Fibroblast of skin of right biceps (primary cell): ENCODE measurements at places on chromosomes 12 and 14.

- DNase-seq = no peak
These were observed 197.8 kb upstream of the PZP start for GRCh38 chr12:9405886-9406563.

- peak; percentile 56 for DNase-seq
These were observed 166.5 kb upstream of the GSC start for GRCh38 chr14:94936401-94936892.

GRCh38 chr12:47156167-47156736, 76.5 kb upstream of the AMIGO2 start:
- peak; percentile 14 for DNase-seq

GRCh38 chr12:117417004-117417403, 55.6 kb upstream of the NOS1 start:
- DNase-seq = no peak

DNA sequence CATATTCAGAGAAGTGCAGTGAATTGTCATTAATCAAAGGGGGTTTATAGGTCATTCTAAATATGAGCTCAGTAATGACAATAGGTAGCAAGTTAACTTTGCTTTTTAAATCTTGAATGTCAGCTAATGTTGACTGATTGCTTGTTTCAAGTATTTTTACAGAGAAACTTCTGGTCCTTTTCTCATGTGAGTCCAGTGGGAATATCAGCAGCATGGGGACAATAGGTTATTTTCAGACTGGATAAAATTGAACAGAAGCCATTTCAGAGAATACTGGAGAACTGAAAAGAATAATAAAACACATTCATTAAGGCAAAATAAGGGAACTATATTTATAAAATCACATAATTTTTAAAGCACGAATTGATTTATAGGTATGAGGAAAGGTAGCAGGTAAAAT, 78.7 kb downstream of the FUT8 start:
- DNase-seq = no peak

GRCh38 chr14:84493779-84494178, 1036.2 kb upstream of the FLRT2 start:
- peak; percentile 7 for DNase-seq

DNA sequence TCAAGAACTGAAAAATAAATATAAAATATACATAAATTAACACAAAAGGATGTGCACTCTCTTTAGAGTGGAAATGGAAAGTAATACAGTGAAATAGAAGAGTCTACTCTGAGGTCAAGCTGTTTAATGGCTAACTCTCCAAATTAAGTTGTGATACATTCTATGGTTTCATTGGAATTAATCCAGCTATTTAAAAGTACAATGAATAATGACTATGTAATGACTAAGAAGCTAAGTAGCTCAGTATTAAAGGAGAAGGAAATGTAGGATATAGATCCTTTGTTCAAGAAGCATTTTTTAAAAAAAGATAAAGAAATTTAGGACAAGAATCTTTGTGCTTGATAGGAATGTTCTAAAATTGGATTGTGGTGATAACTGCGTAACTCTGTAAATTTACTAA, 85.3 kb downstream of the LRP6 start:
- DNase-seq = peak; percentile 75

DNA sequence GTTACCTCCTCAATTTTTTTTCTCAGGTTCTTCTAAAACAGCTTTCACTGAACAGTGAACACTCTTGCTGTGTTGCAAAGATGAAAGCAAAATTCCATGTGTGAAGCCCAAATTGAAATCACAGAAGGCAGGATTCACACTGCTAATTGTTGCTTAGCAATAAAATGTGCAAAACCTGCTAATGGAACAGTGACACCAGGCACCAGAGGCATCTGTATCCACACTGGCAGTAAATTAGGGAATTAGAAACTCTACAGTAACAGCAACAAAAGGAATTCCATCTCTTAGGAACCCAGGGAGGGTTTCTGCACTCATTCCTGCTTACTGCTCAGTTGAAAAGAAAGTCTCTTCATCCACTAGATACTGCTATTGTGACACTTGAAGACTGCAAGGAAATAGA, 202.3 kb downstream of the GXYLT1 start:
- DNase-seq = no peak

GRCh38 chr14:99686557-99687283, 2.6 kb downstream of the CYP46A1 start:
- DNase-seq = no peak

- no peak for DNase-seq
These were observed 52.2 kb downstream of the FAR2 start for GRCh38 chr12:29201296-29201695.

GRCh38 chr12:98509063-98509462, 6.3 kb upstream of the TMPO start:
- DNase-seq = no peak

- no peak for DNase-seq
These were observed 244.2 kb downstream of the SOX5 start for GRCh38 chr12:23704992-23705943.

- DNase-seq = no peak
These were observed 87.5 kb downstream of the PPP1R12A start for GRCh38 chr12:79847417-79847816.

GRCh38 chr14:71333705-71334104, 426.4 kb downstream of the PCNX1 start:
- DNase-seq = no peak

DNA sequence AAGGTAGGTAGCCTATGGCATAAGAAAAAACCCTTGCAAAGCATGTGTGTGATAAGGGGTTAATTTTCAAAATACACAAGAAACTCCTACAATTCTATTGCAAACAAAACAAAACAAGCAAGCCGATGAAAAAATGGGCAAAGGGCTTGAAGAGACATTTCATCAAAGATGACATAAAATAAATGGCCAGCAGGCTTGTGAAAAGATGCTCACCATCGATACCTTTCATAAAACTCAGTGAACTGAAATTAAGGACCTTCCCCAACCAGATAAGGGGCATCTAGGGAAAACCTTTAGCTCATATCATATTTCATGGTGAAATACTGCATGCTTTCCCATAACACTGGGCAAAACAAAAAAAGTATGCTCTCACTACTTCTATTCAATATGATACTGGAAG, 131.2 kb downstream of the PPM1H start:
- DNase-seq = no peak

DNA sequence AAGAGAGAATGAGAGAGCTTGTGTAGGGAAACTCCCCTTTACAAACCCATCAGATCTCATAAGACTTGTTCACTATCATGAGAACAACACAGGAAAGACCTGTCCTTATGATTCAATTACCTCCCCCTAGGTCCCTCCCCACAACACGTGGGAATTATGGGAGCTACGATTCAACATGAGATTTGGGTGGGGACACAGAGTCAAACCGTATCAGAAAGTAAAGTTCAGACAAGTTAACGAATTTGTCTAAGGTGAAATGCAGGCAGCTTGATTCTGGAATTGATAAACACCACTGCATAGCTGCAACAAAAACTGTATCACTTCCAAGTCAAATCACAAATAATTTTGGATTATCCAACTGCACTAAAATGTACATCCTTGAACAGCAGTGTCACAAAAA, 47.4 kb downstream of the FOXN3 start:
- no peak for DNase-seq

- peak; percentile 98 for DNase-seq
These were observed 842.3 kb downstream of the SLC6A15 start for GRCh38 chr12:84070292-84070691.

DNA sequence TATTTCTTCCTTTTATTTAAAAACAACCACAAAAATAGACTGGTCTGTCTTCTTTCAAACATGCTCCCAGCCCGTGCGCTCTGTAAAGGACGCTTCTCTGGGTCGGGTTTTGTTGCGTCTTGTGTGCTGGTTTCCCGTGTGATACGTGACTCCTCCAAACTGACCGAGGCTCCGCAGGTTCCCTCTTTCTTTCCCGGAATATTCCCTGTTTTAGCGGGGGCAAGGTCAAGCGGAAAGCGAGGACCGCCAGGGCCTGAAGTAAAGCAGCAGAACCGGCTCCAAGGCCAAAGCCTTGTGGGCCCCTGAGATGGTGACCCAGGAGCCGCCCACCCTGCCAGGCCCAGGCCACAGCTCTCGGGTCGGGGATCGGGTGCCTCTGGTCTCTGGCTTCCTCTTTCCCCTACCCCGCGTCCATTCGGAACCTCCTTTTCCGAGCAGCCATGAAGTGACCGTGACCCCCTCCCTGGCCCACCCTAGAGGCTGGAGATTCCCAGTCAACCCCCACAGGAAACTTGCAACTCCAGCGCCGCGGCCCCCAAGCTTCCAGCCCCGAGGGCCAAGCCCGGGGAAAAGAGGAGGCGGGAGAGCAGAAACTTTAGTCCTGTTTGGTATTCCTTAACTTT, 885 bp upstream of the HOXC10 start:
- DNase-seq = no peak

GRCh38 chr14:49860988-49861698, 8.6 kb upstream of the NEMF start:
- DNase-seq = peak; percentile 13

- no peak for DNase-seq
These were observed 135.5 kb downstream of the DPF3 start for GRCh38 chr14:72758420-72758819.

DNA sequence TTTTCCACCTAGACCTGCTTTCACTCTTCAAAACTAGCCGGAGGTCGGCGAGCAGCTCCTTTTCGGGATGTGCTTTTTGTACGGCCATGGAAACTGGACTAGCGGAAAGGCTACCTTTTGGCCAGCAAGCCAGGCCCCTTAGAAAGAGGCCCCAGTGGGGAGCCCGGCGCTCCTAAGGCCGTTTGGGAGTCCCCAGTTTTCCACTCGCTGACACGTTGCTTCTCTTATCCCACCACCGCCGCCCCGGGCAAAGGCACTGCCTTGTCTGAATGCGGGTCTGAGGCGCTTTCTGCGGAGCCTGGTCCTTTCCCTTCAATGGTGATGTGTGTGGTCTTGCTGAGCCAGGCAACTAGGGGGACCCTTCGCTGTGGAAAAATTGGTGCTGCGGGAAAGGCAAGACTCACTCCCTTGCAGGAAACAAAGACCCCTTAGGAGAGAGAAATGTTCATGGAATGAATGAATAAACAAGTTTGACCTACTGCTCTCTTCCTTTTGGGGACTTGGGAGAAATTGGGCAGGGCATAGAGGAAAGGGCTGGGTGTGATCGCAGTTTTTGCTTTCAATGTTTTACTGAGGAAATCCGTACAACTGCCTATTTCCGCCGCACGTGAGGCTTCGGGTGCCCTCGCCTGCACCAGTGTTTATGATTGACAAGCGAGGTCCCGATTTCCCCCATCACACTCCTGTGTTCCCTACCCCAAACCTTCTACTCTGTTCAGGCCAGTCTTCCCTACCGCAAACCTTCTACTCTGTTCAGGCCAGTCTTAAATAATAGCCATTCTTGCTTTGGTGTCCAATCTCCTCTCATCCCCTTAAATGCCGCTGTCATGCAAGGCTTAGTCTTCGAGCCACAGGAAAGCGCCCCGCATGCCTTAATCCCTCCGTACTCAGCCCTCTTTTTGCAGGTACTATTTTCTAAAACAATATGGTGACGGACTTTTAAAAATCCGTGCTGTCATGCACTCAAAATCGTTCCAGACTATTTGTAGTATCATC, 1.0 kb upstream of the SLC38A2 start:
- peak; percentile 68 for DNase-seq

DNA sequence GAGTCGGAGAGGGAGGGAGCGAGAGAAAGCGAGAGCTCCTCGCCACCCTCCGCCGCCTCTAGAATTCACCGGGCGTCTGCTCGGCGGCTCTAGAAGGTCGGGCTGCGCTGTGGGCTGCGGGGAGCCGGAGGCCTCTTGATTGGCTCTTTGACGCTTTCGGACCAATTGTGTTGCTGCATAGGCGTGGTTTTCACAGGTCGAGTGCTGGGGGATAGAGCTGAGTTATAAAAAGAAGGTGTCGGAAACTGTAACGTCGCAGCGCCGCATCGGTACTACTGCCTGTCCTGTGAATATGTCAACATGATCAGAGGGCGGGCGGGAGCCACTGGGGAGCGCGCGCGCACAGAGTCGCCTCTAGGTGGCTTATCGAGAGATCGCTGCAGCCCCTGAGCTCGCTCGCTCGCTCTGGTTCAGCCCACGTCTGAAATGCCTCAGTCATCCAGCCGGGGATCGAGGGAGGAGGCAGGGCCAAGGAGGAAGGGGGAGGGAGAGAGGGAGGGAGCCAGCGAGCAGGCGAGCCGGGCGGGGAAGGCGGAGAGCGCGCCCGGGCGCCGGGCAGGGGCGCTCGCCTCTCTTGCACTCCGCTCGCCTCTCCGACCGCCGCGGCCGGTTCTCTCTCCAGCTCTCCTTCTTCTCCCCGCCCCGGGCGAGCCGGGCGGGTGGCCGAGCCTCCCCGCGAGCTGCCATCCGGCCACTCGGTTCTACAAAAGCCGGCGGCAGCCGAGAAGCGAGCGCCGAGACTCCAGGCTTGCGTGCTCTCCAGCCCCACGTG, at the start of gene TBX3:
TSS of gene TBX3 (minus strand) at position 78 of the 772 bp plus-strand sequence. CDS start 975 bp downstream, outside the sequence.
- peak; percentile 100 for DNase-seq

DNA sequence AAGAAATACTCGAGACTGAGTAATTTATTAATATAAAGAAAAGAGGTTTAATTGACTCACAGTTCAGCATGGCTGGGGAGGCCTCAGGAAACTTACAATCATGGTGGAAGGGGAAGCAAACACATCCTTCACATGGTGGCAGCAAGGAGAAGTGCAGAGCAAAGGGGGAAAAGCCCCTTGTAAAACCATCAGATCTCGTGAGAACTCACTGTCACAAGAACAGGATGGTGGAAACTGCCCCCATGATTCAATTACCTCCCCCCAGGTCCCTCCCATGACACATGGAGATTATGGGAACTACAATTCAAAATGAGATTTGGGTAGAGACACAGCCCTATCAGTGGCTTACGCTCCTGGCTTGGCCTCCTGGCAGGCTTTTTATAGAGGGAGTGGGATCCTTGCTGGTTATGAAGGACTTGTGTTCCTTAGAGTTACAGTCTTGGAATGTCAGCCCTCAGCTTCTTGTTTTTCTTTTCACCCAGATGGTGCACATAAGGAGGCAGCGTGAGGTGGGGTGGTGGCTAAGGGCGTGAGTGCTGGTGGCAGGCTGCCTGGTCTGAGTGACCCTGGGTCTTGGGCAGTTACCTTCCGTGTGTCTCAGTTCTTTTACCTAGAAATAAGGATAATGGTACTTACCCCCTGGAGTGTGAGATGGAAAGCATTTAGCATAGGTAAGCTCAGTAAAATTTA, 25.7 kb downstream of the TRAF3 start:
- DNase-seq = no peak

GRCh38 chr12:34294671-34295365, 272.5 kb downstream of the ALG10 start:
- DNase-seq = no peak

GRCh38 chr14:100578552-100578951, 8.7 kb downstream of the BEGAIN start:
- DNase-seq = peak; percentile 23

DNA sequence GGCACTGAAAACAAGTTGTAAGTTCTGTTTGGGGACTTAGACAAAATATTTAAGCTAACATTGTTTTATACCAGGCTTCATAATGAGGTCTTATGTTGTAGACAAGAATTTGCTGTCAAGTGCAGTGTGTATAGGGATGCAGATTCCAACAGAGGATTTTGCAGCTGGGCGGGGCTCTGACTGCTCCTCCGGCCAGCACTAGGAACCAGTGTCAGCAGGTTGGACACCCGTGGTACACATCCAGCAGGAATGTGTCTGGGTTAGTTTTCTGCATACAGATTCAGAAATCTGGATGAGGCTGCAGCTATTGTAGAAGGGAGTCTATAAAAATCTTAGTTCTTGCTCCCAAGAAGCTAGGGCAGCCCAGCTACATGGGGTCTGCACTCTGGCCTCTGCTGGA, 194.3 kb upstream of the RBM19 start:
- no peak for DNase-seq

- no peak for DNase-seq
These were observed 2.1 kb downstream of the NFATC4 start for GRCh38 chr14:24369907-24370687.
